ENCODE measurements at places on chromosomes 7 and 10.

GRCh38 chr7:98617960-98618418 is 904 bp downstream of the NPTX2 start:
- no peak for DNase-seq

GRCh38 chr7:4093483-4093882 is 588.6 kb upstream of the FOXK1 start:
- no peak for DNase-seq

DNA sequence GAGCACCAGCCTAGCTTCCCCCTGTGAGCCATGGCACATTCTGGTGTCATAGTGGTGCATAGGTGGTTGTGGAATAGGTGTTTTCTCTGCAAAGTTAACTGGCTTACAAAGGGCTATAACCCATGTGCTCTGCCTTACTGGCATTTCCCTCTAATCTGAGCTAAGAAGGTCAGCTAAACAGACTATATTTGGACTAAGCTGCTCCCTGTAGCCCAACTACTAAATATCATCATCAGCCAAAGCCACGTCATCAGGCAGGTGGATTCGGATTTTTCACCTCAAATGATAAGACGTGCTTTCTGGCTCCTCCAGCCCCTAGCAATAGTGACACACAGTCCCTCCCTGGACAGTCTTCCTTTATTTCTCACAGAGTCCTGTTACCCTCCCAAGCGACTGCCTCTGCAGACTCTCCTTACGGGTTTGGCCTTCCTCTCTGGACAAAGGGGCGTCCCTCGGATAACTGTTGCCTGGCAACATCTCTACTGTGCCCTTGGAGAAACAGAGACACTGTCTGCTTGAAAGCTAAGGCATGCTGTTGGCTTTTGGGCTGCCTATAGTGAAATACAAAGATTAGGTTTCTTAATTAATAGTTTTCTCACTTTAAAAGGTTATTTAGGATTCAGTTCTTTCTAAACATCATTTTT is 9.1 kb downstream of the SLC13A4 start:
- no peak for DNase-seq

DNA sequence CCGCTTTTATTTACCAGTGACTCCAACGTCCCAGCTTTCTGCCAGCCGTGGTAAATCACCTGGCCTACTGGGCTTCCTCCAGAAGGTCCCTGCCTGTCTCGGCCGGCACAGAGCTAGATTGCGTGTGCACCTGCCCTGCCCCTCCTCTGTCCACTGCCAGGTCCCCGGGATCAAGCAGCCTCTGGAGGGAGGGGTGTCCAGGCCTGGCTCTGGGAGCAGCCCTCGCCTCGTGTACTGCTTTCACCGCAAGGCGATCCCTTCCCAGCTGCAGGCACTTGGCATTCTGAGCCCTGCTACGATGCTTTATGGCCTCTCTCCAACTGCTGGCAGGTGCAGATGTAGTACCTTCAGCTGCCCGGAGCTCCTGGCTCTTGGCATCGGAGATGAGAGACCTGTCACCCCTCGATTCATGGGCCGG is 7.4 kb downstream of the SLC29A3 start:
- peak; percentile 31 for DNase-seq

DNA sequence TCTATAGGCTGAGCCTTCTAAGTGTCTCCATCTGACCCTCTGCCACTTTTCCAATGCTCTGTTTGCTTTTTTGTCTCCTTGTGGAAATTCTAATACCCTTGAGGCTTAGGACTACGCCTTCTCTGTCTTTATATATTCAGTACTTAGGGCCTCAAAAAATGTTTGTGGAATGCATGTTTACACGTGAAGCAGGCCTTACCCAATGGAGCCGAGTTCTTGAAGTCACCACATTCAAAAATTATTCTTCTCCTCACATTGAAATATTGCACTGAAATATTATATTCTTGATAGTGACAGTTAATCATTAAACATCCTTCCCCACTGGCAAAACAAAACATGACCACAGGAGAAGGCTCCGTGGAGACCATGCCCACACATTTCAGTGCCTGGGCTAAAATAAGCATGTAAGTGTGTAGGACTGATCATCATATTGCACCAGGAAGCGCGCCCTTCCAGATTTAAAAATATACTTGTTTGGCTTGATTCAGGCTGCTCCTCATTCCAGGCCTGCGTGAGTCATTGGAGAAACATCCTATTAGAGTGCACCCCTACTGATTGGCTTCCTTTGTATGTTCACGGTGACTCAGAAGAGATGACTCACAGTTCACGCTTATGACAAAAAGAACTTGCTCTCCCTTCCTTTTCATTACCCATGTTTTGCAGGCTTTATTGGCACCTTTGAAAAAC is 307.4 kb upstream of the AOAH start:
- no peak for DNase-seq

DNA sequence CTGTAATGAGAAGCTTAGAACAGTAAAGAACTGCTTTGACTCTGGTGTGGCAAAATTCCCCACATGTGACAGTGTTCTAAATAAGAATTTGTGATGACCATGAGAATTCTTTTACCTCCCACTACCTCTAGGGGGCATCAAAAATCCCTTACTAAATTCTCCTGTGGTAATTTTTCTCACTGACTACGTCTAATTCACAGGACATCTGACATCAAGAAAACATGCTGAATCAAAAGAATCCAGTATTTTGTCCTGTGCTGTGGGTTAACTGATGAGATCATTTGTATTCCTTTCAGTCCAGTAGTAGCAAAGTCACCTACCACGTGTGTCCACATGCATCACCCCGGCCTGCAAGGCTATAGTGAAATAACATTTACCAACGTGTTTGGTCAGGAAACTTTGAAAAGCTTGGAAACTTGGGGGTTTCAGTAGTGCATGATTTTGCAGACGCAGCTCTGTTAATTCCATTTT is 103.8 kb downstream of the ATE1 start:
- DNase-seq, result no peak

DNA sequence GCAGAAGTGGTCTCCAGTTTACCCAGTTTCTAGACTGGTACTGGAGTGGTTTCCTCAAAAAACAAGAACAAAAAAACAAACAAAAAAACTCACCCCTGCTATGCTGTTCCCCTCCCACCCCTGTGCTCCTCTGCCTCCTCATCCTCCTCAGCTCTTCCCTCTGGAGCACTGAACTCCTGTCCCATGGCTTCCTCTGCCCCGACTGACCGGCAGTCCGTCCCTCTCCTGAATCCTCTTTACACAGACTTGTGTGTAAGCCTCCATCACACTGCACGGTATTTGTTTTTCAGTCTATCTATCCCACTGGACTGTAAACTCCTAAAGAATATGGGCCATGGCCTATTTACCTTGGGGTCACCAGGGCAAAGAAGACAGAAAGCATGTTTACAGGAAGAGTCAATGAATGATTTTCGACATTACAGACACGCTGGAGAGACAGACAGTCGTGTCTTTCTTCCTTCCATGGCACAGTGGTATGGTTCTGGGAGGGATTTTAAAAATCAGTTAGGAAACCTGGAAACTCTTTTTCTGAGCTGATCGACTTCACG is 265.3 kb downstream of the GLI3 start:
- DNase-seq, result no peak

Measured in NCI-H1694 treated with DMSO at 0.1 percent for 48 hours (cell line).